ENCODE measurements at places on chromosomes 6 and 20.
A peak's percentile ranks its signal among the peaks of the same experiment; 100 is the strongest.

GRCh38 chr6:108113557-108114519, 39.3 kb upstream of the OSTM1 start:
- no peak for DNase-seq

GRCh38 chr6:150857062-150857944, 8.2 kb upstream of the MTHFD1L start:
- no peak for DNase-seq

DNA sequence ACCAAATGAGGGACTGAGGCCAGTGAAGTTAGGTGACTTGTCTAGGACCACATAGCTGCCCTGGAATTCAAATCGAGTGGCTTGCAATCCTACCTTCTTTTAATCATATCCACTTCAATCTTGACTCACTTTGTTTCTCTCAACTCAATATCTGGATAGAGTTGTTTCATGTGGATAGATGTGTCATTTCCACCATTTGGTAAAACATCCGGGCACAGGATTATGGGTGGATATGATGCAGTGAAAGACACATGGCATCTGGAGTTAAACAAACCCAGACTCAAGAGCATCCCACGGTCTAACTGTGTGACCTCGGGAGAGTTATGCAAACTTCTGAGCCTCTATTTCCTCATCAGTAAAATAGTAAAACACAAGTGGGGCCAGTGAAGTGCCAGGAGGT, 103.6 kb upstream of the CNKSR3 start:
- no peak for DNase-seq

- DNase-seq = no peak
Measured at GRCh38 chr6:92682516-92683398, 736.6 kb downstream of the EPHA7 start.

DNA sequence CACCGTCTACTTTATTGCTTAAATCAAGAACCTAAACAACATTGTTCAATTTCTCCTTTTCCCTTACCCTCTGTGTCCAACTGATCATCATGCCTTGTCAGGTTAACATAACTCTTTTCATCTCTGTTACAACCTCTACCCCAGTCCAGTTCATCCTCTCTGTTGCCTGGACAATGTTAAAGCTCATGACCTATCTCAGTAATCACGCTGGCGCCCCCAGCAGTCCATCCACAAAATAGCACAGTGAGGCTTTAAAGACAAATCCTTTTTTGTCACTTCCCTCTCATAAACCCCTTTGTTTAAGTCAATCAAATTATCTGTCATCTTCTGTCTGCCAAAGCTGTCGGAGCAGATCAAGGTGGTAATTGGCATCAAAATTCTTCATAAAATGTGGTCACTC, 140.1 kb downstream of the QKI start:
- DNase-seq = peak; percentile 15

DNA sequence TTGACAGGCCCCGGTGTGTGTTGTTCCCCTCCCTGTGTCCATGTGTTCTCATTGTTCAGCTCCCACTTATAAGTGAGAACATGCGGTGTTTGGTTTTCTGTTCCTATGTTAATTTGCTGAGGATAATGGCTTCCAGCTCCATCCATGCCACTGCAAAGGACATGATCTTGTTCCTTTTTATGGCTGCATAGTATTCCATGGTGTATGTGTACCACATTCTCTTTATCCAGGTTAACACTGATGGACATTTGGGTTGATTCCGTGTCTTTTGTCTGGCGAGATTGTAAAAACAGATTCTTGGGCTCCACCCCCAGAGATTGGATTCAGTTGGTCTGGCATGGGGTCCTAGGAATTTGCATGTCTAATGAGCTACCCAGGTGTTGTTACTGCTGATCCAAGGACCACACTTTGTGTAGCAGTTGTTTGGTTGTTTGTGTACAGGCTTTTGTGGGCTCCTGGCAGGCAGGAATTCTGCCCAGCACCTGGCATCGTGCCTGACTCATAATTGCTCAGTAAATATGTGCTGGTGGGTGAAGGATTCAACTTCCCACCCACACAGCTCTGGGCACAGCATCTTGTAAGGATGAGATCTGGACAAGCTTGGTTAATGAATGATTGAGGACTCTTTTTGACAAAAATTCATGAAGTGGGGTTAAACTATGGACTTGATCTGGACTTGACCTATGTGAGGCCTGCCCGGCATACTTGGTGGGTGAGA, 5.2 kb downstream of the TOX2 start:
- no peak for DNase-seq

DNA sequence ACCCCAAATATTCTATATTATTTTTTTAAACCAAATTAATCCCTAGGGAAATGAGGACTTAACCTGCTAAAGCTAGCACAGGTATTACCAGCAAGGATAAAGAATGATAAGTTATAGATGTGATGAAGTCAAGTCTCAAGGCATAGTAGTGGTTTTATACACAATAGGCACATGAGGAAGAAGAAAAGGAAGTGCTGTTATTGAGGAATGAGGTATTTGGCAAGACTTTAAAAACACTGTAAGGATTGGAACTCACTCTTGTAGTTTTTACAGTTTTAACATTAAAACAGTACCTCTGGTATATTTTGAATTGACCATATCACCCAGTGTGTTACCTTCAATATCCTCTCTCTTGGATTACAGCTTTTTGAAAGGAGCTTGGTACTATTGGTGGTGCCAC, 54.6 kb downstream of the PHF3 start:
- DNase-seq = no peak

DNA sequence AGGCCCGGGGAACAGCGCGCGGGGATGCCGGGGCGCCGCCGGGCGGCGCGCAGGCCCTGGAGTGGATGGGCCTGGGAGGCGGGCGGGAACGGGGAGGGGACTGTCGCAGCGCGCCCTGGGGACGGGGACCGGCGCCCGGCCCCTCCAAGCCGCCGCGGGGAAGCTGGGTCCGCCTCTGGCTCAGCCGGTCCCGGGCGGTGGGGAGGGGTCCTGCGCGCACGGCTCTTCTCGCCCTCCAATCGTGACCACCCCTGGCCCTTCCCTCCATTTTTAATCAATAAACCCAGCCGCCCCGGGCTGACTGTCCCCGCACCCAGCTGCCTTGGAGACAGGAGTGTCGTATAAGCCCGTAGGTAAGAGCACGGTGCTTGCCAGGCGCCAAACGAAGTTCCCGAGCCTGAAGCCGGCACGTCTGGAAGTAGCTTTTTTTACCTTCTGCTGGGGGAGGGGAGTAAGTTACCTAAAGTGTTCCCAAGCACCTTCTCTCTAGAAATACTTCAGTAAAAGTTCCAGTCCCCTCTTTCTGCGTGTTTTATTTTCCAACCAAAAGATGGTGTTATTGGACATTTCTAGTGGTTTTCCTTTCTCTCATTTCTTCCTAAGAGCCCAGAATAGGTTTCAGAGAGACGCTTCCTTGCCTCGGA, 780 bp upstream of the TAF4 start:
- no peak for DNase-seq

GRCh38 chr6:11538052-11538818, 686 bp downstream of the TMEM170B start:
- no peak for DNase-seq

DNA sequence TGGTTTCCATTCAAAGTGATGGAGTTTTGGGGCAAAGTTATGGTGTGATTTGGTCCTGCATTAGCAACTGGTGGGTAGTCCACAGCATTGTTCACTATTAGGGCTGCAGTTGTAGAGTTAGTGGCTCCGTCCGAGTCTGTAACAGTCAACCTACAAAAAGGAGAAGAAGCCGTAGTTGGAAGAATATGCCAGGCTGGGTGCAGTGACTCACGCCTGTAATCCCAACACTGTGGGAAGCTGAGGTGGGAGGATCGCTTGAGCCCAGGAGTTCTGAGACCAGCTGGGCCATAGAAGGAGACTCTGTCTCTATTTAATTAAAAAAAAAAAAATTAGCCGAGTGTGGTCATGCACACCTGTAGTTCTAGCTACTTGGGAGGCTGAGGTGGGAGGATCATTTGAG, 69.5 kb downstream of the KIAA0319 start:
- DNase-seq = no peak

DNA sequence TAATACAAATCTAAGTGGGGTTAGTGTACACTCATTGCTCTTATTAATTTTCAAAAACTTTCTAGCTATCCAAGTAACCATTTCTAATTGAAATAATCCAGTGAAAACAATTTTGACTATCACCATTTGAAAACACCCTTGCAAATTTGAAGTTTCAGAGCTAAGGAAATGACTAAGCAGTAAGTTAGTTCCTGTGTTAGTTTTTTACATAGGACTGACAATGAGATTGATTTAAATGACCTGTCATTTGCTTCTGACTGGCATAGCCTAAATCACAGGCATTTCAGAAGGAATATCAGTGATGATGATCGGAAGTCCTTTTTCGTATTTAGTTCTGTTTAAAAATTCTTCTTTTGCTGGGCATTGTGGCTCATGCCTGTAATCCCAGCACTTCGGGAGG, 27.0 kb downstream of the STK4 start:
- DNase-seq = no peak

GRCh38 chr6:31575335-31575901, at the start of gene TNF:
Gene TNF (plus strand): TSS chr6:31575565. CDS start chr6:31575742, 177 bp downstream.
- peak; percentile 87 for DNase-seq

GRCh38 chr6:16092140-16092539, 36.7 kb upstream of the MYLIP start:
- DNase-seq = no peak

DNA sequence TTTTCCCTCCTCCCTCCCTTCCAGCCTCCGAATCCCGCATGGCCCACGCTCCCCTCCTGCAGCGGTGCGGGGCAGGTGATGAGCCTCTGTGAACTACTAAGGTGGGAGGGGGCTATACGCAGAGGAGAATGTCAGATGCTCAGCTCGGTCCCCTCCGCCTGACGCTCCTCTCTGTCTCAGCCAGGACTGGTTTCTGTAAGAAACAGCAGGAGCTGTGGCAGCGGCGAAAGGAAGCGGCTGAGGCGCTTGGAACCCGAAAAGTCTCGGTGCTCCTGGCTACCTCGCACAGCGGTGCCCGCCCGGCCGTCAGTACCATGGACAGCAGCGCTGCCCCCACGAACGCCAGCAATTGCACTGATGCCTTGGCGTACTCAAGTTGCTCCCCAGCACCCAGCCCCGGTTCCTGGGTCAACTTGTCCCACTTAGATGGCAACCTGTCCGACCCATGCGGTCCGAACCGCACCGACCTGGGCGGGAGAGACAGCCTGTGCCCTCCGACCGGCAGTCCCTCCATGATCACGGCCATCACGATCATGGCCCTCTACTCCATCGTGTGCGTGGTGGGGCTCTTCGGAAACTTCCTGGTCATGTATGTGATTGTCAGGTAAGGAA, at the start of gene OPRM1:
Gene OPRM1 (plus strand): TSS at position 10 of the 612 bp plus-strand sequence. CDS start 305 bp downstream, at position 315.
- DNase-seq = no peak

DNA sequence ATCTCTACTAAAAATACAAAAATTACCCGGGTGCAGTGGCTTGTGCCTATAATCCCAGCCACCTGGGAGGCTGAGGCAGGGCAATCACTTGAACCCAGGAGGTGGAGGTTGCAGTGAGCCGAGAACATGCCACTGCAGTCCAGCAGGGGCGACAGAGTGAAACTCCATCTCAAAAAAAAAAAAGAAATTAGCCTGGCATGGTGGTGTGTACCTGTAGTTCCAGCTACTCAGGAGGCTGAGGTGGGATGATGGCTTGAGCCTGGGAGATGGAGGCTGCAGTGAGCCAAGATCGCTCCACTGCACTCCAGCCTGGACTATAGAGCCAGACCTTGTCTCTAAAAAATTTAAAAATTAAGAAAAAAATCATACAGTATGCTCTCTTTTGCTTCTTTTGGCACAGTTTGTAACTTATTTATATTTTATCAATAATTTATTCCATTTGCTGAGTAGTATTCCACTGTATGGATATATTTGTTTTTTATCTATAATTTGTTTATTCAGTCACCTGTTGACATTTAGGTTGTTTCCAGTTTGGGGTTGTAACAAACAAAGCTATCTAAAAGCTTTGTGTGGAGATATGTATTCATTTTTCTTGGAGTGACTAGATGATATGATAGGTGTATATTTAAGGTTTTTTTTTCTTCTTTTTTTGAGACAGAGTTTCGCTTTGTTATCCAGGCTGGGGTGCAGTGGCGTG, 8.0 kb upstream of the MYBL2 start:
- DNase-seq = no peak

DNA sequence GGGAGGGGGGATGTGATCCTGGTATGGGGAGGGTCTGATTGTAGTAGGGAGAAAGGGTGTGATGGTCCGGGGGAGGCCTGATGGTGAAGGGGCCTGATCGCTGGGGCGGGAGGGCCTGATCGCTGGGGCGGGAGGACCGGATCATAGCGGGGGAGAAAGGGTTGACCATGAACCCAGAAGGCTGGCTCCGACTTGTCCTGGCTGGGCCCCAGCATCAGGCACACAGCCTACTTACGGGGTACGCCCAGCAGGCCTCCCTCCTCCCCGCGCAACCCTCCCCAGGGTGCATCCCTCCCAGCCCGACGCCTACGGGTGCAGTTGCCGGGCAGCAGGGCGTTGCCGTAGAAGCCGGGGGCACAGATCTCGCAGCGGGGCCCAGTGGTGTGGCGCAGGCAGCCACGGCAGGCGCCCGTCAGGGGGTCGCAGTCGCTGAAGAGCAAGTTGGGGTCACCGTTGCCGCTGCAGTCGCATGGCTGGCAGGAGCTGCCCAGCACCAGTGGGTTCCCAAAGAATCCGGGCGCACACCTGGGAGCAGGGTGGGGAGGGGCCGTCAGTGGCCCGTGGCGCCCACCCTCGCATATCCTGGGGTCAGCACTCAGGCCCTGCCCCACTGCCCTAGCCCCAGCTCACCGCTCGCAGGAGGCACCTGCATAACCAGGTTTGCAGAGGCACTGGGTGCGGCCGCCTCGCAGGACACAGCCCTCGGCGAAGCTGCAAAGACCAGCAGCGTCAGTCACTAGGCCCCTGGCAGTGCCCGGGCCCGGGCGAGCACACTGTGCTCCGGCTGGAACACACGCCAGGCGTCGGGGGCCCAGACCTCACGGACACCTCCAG, 20.6 kb downstream of the ADRM1 start:
- no peak for DNase-seq

- DNase-seq = no peak
Measured at GRCh38 chr20:25361287-25361683, 29.4 kb downstream of the ABHD12 start.

- DNase-seq = no peak
Measured at GRCh38 chr6:3353213-3353903, 94.6 kb downstream of the PSMG4 start.

DNA sequence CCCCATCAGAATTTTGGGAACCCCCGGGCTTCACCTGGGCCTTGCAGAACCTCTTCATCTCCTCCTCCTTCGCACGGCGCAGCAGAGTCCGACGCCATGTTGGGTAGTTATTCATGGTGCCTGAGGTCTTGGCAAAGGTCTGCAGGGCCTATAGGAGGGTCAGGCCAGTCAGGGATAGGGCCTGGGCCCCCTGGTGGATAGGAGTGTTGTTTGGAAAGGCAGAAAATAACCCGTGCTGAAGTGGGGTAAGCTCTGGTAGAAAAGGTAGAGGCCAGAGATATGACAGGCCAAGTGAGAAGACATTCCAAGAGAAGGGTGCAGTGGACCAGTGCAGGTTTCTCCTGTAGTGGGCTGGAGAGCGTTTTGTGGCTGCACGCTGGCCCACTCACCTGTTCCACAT, 4.9 kb downstream of the SMPD2 start:
- no peak for DNase-seq

Measured in effector memory CD4-positive, alpha-beta T cell (primary cell).